NCI-H748 treated with DMSO at 0.1 percent for 48 hours (cell line): ENCODE measurements at places on chromosomes 16 and 17.

DNA sequence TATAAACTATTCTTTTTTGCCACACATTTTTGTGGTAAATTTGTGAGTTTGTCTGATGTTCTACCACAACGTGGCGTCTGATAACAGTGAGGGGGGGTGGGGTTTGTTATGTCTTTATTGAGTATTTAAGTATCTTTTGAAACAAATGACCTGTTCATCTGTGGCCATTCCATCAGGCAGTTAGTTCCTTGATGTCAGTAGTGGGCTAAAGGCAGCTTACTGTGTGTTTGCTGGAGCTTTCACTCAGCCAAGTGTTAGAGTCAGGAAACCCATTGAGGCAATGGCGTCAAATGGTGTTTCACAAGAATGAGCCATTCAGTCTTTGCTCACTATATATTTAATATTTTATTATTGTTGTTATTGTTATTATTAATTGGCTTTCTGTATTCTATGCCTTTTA lies 28.0 kb downstream of the NQO1 start:
- no peak for DNase-seq

DNA sequence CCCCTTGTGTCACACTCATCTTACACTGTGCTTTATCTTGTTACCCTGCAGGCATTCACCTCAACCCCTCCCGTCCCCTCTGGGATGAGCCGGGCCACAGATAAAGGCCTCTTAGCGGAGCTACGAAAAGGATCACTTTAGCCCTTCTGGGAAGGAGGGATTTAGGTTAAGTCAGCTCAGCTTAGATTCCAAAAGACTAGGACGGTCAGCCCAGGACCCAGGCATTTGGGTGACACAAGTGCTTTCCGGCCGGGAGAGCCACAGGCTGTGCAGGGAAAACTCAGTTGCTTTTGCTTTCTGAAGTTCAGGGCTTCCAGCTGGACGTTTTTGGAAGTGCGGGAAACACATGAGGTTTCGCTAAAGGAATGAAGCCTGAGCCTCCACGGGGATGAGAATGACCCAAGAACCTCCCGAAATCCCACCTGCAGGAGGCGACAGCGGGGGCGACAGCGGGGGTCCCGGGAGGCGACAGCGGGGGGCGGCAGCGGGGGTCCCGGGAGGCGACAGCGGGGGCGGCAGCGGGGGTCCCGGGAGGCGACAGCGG lies 11.6 kb upstream of the METRNL start:
- DNase-seq = no peak

GRCh38 chr17:43483674-43484551 lies at the start of gene DHX8:
Gene DHX8, plus strand, starts transcription at chr17:43483975. Its CDS starts 63 bp downstream, at chr17:43484038.
- DNase-seq = peak; percentile 99

- DNase-seq = no peak
Measured at GRCh38 chr17:43832168-43832975, 574 bp downstream of the MPP3 start.

DNA sequence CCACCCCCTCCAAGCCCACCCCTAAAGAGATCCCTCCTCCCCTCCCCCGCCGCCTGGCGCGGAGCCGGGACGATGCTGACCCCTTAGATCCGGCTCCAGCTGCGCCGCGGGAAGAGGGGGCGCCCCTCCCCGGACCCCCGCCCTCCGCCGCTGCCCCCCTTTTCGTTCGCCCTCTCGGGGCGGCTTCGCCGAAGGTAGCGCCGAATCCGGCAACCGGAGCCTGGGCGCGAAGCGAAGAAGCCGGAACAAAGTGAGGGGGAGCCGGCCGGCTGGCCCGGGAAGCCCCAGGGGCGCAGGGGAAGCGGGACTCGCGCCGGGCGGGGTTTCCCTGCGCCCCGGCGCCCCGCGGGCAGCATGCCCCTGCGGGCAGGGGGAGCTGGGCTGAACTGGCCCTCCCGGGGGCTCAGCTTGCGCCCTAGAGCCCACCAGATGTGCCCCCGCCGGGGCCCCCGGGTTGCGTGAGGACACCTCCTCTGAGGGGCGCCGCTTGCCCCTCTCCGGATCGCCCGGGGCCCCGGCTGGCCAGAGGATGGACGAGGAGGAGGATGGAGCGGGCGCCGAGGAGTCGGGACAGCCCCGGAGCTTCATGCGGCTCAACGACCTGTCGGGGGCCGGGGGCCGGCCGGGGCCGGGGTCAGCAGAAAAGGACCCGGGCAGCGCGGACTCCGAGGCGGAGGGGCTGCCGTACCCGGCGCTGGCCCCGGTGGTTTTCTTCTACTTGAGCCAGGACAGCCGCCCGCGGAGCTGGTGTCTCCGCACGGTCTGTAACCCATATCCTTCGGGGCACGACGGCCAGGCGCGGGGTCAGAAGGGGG lies 623 bp downstream of the CACNA1G start:
- DNase-seq = no peak

- DNase-seq = no peak
Measured at GRCh38 chr16:57167538-57167937, 18.3 kb downstream of the PSME3IP1 start.

- no peak for DNase-seq
Measured at GRCh38 chr17:80419255-80419654, 4.3 kb downstream of the ENDOV start.

- DNase-seq = no peak
Measured at GRCh38 chr16:53865494-53865863, 161.5 kb downstream of the FTO start.

- no peak for DNase-seq
Measured at GRCh38 chr17:38916771-38917170, 8.6 kb upstream of the LASP1NB start.

GRCh38 chr17:7856011-7856810 lies 1.1 kb downstream of the NAA38 start:
- peak; percentile 75 for DNase-seq

GRCh38 chr17:80315517-80316182 lies 55.0 kb downstream of the RNF213 start:
- DNase-seq = no peak

- no peak for DNase-seq
Measured at GRCh38 chr17:64218066-64218465, 45.0 kb downstream of the TEX2 start.

DNA sequence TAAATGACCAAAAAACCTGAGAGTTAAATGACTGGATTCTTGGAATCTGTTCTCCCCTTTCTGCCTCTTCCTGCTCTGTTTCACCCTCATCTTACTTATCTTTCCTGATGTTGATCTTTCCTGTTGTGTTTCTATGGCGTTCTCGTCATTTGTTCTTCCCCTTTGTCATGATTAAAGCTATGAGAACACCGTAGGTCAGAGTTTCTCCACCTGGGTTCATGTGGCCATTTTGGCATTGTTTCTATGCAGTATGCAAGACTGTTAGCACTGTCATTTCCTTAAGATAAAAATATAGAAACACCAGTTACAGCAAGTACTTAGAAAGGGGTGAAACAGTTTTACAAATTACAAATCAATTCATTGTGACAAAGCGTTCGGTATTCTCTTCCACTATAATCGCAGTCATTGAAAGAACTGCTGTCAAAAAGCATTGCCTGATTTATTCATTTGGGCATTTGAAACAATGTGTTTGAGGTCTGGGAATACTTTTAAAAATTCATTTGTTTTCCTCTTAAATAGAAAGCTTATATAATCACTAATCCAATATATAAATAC lies 166.0 kb downstream of the PHKB start:
- no peak for DNase-seq

DNA sequence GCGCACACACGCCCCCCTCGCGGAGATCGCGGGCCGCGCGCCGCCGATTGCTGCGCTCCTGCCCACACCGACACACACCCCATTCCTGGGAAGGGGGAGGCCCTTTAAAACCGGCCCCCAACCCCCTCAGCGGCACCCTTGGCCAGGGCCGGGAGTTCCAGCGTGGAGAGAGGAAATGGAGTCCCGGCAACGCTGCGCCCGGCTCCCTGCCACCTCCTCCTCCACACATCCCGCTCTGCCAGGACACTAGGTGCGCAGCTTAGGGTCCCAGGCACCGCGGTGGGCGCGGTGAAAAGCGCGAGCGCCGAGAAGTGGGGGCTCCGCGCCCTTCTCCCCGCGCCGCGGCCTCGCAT lies 397 bp downstream of the CDC42EP4 start:
- DNase-seq = no peak

- DNase-seq = no peak
Measured at GRCh38 chr16:569445-570254, at the start of gene PIGQ. Gene PIGQ, plus strand, starts transcription at chr16:569968. Its CDS starts 4,107 bp downstream, at chr16:574075.

DNA sequence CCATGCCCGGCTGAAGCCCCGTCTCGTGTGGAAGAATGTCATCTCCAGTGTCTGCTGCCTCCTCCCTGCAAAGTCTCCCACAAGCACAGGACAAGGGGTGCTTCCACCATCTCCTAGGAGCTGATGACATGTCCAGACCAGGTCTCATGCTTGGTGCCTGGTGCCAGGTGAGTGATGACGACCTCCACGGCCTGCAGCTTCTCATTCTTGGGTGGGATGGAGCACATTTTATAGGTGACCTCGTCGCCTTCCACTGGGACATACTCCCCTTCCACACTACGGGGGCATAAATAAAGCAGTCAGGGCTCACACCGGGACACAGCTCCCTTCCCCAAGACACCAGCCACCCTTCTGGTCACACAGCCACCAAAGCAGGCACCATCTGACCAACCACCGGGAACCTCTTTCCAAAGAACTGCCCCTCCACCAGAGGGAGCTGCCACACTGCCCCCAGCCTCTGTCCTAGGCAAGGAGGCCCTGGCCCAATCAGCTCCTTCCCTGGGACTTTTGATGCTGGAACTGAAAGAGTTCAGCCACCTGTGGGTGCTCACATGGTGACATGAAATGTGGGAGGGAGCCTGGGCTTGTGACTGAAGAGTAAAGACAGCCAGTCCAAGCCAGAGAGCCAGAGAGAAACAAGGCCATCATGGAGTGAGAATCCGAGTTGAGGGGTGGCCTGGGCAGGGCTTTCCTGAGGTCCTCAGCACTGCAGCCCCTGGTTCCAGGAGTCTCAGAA lies 13.6 kb downstream of the CARHSP1 start:
- no peak for DNase-seq

GRCh38 chr16:50600582-50601283 lies 52.5 kb downstream of the NKD1 start:
- no peak for DNase-seq

GRCh38 chr16:87461466-87461991 lies 31.3 kb downstream of the ZCCHC14 start:
- peak; percentile 84 for DNase-seq

- no peak for DNase-seq
Measured at GRCh38 chr16:13077816-13078215, 176.4 kb downstream of the SHISA9 start.

GRCh38 chr16:84597528-84597896 lies 20.4 kb downstream of the COTL1 start:
- DNase-seq = no peak

DNA sequence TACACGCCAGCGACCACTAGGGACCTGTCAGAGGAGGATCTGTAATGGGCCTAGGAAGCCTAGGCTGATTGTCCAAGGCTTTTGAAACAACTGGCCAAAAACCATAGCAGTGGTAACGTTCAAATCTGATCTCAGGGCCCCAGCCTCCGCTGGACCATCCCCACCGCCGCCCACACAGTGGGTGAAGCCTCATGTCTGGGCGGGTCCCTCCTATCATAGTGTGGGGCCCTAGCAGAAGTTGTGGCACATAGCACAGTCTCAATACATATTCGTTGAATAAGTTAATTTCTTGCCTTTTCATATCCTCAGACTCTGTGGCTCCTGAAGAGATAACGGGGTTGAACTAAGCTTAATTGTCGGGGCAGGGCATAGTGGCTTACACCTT lies 818 bp downstream of the DPH1 start:
- DNase-seq = no peak

DNA sequence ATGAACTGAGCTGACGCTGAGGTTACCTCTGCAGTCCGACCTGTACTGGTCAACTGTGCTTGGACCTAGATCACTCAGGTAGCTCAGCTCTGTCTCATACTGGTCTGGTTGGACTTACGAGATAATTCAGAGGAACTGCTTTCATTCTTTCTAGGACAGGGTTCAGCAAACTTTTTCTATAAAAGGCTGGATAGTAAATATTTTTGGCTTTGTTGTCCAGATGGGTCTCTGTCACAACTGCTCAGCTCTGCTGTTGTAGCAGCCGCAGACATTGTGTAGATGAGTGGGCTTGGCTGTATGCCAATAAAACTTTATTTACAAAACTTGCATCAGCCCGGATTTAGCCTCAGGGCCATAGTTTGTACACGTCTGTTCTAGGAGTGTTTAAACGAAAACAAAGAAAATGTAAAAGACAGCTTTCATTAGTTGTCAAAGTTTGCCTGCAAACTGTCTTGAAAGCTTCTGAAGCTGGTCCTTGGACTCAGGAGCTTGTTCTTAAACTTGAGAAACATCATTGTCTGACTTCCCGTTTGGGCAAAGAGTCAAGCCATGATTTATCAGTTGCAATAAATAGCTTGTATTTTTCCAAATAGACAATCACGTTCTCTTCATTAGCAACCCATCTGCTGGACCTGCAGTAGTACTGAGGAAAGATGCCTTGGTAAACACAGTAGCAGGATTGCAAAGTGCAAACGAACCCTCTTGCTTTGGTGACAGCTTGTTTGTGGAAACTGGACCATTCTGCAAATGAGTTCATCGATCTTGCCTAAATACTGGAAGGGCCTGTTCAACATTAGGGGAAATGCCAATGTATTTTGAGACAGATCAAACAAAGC lies 253.4 kb downstream of the SNX29 start:
- DNase-seq = peak; percentile 80

GRCh38 chr17:73592079-73592415 lies 52.2 kb downstream of the SDK2 start:
- no peak for DNase-seq

DNA sequence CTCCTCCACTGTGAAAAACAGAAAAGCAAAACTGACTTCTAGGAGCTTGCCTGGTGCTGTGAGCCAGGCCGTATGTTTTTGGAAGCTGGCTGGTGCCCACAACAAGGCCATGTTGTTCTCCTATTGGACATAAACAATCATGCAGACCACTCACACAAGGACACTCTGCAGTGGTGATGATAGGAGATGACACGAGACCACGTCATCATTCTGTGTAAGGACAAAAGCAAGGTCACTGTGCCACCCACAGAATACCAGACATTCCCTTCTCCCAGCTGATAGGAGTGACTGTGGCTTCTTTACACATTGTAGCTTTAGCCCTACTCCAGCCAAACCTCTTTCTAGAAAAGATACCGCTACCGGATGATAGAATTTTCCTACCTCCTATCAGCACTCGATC lies 47.7 kb upstream of the LCMT1 start:
- no peak for DNase-seq

GRCh38 chr17:3012926-3013581 lies 50.4 kb downstream of the OR1D5 start:
- DNase-seq = peak; percentile 32

DNA sequence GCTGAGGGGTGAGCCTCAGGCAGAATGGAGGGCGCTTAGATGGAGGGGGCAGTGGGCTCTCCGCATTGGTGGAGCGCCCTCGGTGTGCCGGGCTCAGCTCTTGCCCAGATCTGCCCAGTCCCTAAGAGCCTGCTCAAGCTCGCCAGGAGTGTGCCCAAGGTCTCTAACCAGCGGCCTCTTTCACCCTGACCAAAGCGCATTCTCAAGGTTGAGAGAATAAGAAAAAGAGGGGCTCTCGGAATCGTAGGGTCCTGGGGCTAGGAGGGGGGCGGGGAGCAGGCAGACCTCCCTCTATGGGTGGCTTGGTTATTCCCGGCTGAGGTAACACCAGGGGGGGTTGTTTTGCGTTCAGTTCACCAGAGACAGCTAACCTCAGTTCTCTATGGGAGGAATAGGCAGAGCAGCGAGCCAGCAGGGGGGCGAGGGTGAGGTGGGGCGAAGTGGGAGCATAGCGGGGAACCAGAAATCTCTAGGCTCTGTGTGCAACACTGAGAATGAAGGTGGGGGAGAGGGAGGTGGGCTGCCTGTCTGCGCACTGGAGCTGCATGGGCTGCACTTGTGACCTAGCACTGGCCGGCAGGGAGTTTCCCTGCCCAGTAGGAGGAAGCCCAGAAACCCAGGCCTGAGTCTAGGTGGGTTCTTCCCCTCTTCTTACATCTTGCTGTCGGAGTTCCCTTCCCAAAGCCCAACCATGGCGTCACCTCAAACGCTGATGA lies 3.0 kb downstream of the TMEM132E start:
- no peak for DNase-seq
